ENCODE measurements at places on chromosomes 13 and 19. TPM values are rescaled to one million over a fixed set of nuclear protein-coding genes. Genes with fewer than 3 reads are reported as not detected.

- peak; percentile 81 for DNase-seq
Measured at GRCh38 chr13:111006506-111007031, 91.7 kb upstream of the ANKRD10 start.

- DNase-seq = no peak
Measured at GRCh38 chr13:109206616-109207015, 577.2 kb downstream of the MYO16 start.

Gene C1QTNF9
- total RNA-seq = 0.44 TPM

Gene NANOS3
- total RNA-seq = not detected

- no peak for DNase-seq
Measured at GRCh38 chr19:34471906-34472700, 9.5 kb upstream of the WTIP start.

Gene NLRP4
- total RNA-seq = not detected

Gene GRK1
- total RNA-seq = 0.10 TPM

DNA sequence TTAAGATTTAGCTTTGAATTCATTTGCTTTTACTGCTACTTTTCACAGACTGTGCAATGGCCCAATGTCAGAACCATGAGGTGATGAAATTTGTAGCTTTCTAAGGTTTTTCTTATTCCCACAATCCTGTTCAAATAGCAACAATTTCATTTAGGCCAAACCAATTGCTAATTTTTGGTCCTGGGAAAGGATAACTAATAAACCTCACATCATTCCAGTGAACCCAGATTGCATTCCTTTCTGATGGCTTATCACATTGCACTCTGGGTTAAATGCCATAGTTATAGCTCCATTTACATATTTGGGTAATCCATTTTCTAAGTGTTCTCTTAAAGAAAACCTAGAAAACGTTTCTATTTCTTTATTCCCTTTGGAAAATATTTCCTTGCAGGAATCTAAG, 22.9 kb upstream of the POMP start:
- DNase-seq = no peak

Gene COMMD6
- total RNA-seq = 46.8 TPM

GRCh38 chr19:54189145-54189734, at the start of gene MBOAT7:
MBOAT7 (minus strand) TSS chr19:54189580; CDS start chr19:54188508, 1,072 bp downstream.
- no peak for DNase-seq

DNA sequence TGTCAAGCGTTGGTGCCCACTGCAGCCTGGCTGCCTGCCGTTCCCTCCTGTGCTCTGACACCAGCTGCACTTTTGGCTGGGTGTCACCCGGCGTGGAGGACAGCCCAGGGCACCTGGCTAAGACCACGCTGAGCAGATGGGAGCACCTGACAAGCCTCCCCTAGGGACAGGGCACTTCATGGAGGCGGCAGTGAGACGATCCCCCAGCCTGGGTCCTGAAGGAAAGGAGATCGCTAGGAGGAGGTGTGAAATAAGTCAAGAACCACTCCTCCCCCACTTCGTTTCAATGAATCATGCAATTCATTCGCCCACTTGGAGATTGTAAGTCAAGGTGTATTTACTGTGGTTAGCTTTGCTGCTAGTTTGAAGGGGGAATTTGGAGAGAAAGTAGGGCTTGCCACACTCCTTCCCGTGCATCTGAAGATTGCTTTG, 38.8 kb downstream of the VSTM2B start:
- no peak for DNase-seq

Gene PRKCSH
- total RNA-seq = 69.6 TPM

- no peak for DNase-seq
Measured at GRCh38 chr13:74061926-74062595, 72.1 kb downstream of the KLF12 start.

DNA sequence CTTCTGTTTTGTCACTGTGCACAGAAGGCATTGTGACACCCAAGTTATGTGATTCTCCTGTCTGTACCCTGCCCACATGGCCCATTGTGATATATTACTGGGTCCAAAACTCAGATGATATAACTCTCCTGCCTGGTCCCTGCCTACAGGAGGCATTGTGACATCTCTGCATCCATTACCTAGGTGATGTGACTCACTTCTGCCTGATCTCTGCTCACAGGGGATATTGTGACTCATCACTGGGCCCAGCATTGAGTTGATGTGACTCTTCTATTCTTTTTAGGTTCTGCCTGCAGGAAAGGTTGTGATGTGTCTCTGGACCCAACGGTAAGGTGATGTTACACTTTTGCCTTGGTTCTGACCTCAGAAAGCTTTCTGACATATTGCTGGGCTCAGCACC, 67.9 kb upstream of the ZNF724 start:
- no peak for DNase-seq

DNA sequence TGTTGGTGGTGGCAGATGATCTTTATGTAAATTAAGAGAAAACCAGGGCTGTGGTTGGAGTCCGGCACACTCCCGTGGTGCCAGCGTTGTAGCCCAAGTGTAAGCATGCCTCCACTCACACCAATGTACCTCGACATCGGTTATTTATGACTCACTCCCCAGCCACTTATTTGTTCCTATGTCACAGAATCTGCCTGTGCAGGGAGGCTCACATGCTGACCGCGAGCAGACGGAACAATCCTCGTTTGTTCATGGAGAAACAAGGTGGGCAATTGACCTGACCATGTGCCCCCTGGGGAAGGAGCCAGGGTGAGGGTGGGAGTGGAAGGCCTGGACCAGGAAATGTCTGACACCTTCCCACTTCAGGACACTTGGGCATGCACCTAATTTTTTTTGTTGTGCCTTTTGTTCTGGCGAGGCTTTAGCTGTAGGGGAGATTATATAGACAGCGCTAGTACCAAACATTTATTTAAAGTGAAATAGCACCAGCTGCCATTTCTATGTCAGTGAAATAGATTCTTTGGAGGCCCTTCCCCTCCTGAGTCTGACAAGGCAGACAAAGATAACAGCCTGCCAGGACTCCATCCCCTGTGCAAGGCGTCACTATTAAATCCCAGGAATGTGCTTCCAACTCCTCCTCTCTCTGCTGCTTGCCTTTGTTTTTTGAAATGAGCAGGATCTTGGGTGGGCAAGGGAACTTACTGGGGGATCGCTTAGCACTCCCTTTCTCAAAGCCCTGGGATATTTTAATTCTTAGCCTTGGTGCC, 394.2 kb downstream of the FGF9 start:
- DNase-seq = no peak

- no peak for DNase-seq
Measured at GRCh38 chr13:45765464-45765863, 63.3 kb downstream of the CBY2 start.

Gene TNPO2
- total RNA-seq = 48.1 TPM

DNA sequence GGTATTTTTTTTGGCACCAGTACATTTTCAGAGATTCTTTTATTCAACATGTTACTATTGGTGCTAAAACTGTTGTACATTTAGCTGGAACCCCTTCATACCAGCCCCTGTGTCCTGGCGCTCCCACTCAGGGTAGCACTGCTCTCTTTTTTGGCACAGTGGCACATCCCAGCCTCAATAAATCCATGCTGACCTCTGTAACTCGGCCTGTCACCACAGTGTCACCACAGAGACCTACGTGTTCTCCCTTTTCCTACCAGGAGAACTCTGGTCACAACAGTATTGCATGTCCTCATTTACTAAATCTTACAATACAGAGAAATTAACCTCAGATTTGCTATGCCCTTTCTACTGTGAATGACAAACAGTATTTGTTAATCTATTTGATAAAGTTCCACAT, 10.2 kb downstream of the MPHOSPH8 start:
- no peak for DNase-seq

- no peak for DNase-seq
Measured at GRCh38 chr13:30898070-30898469, 8.0 kb upstream of the MEDAG start.

Gene MAMSTR
- total RNA-seq = 50.9 TPM

Gene TMEM86B
- total RNA-seq = 2.4 TPM

DNA sequence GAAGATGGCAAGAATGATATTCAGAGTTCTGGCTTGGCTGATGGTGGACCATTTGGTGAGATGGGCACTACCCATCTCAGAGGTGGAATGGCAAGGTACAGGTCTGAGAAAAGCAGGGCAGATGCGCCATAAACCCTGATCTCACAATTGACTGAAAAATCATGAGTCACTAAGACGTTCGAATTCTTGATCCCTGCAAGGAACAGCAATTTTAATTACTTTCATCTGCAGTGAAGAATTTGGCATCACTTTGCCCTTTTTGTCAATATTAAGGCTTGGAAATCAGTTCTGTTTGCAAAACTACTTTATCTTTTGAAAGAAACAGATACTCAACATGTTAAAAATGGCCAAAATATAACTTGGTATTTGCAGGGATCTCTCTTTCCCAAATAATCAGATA, 38.1 kb downstream of the HTR2A start:
- no peak for DNase-seq

DNA sequence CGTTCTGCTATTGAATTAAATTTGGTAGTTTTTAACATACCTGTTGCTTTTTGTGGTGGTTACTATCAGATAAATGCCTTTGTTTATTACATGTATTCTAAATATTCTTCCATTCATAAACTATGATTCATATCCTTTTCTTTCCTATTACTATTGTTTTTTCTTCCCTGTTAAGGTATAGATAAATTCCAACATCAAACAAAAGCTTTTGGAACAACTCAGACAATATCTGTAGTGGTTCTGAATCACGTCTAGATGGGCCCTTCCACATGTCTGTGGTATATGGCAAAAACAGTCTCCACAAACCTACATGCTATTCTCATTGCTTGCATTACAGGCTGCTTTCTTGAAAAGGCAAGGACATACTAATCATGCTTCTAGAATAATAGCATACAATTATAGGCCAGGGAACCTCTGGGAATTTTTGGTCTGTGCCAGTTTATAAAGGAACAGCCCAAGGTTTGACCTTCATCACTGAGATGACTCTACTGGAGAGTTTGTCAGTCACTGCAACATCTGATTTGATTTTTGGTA, 6.4 kb downstream of the LRCH1 start:
- DNase-seq = no peak

Gene OLFM2
- 0.48 TPM for total RNA-seq

- DNase-seq = no peak
Measured at GRCh38 chr13:101242720-101243119, 173.6 kb downstream of the NALCN start.

Gene CEACAM7
- total RNA-seq = not detected

Gene KRTDAP
- total RNA-seq = not detected
